ENCODE measurements at places on chromosomes 6 and 20.

GRCh38 chr6:136952714-136953260 is 30.7 kb downstream of the SLC35D3 start:
- DNase-seq, result no peak

- no peak for DNase-seq
Observed at GRCh38 chr6:12776291-12776690, 59.7 kb downstream of the PHACTR1 start.

- DNase-seq, result no peak
Observed at GRCh38 chr6:124822204-124822613, 140.0 kb upstream of the RNF217 start.

DNA sequence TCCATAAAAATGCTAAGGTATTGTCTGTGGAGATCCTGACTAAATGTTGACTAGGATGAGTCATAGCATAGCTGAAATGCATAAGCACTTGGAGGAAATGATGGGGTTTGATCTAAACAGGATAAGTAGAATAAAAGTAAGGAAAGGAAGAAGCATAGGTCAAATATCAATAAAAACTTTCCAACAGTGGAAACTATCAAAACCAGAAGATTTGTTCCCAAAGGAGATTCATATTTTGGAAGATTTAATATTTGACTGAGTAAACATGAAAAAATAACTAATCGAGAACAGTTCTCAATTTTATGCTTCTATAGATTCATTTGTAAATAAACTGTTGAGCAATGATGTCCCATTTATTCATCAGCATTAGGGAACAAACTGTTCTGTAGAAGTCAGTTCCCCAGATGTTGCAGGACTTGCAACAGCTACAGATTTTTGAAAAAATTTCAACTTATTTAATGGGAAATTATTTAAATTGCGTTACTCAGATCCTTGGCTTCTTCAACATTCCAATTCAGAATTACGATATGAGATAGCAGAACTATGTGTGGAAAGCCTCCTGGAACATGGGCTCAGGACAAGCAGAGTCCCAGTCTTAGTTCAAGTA is 133.7 kb upstream of the TBX18 start:
- DNase-seq, result no peak

DNA sequence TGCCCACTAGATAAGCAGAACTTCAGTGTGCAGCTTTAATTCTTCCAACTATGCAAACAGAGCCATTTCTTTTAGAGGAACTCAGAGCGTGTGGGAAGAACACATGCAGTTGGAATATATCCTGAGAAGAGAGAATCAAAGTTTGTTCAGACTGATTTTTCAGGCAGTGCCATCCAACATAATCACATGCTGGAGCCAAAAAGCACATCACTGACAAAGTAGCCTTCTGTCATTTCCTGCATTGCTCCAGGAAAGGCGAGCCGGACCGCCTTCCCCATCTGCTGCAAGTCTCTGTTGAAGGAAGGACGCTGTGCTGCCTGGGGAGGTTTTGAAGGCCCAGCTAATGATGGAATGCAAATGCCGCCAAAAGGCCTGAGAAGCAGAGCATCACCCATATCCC is 98.4 kb downstream of the DOK5 start:
- DNase-seq, result no peak

- DNase-seq, result no peak
Observed at GRCh38 chr20:49729780-49730179, 16.1 kb upstream of the B4GALT5 start.

GRCh38 chr6:129195643-129196042 is 312.7 kb downstream of the LAMA2 start:
- DNase-seq, result no peak

- no peak for DNase-seq
Observed at GRCh38 chr6:166398348-166398747, 15.6 kb upstream of the MPC1 start.

DNA sequence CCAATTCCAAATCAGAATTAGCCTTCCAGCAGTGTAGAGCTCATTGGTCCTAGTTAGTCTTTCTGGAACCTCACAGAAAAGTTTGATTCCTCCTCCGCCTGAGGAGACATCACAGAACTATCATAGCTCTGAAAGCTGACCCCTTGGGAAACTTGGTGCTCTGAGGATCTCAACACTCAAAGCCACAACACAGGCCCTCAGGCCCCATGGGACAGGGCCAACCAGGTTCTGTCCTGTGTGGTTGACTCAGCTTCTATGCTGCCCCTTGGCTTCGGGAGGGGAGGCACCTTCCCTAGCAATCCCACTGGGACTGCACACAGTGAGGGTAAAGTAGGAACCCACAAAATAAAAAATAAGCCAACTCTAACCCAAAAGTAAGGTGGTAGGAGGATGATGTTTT is 237.5 kb upstream of the ECI2 start:
- no peak for DNase-seq

GRCh38 chr6:14258695-14259593 is 141.4 kb downstream of the CD83 start:
- DNase-seq, result no peak

DNA sequence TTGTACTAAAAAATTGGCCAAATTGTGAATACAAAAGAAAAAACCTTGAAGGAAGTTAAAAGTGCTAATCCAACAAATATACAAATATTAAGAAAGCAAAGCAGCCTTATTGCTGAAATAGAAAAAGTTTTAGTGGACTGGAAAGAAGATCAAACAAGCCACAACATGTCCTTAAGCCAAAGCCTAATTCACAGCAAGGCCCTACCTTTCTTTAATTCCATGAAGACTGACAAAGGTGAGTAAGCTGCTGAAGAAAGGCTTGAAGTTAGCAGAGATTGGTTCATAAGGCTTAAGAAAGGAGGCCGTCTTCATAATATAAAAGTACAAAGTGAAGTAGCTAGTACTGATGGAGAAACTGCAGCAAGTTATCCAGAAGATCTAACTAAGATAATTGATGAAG is 53.5 kb downstream of the TINAG start:
- no peak for DNase-seq

DNA sequence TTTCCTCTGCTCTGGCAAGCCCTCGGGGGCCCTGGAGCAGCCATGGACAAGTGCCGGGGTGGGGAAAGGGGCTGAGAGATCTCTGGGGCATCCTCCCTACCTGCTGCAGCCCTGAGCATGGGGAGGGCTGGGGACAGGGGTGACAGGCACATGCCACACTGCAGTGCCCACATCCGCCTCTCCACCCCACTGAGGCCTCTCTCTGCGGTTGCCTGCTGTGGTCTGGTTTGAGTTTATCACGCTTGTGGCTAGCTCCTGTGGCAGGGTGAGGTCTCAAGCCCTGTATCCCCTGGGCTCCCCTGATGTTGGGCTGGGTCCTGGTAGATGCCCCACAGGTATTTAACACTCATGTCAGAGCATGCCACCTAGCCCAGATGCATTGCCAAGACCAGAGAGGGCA is 52.9 kb upstream of the MLN start:
- DNase-seq, result peak; percentile 13

GRCh38 chr6:45647341-45648261 is 269.9 kb upstream of the SUPT3H start:
- no peak for DNase-seq

- DNase-seq, result no peak
Observed at GRCh38 chr6:156351346-156351966, 425.7 kb upstream of the ARID1B start.

DNA sequence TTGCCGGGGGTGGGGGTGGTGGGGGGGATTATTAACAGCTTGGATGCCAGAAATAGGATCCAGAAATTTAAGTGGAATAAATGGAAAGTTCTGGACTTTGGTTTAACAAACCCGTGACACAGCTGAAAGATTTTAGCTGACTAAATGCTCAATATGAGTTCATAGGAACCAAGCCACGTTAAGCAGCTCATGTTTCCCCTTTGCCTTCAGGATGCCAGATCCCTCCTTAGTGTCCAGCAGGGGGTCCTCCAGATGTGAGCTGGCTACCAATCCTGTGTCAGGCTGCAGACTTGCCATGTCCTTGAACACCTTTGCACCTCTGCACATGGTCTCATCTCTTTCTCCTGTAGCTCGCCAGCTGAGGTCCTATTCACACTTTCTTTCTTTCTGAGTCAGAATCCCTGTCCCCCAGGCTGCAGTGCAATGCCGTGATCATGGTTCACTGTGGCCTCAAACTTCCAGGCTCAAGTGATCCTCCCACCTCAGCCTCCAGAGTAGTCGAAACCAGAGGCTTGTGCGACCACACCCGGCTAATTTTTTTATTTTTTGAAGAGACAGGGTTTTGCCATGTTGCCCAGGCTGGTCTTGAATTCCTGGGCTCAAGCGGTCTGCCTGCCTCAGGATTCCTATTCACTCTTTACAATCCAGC is 133.3 kb upstream of the ARMC2 start:
- DNase-seq, result no peak

DNA sequence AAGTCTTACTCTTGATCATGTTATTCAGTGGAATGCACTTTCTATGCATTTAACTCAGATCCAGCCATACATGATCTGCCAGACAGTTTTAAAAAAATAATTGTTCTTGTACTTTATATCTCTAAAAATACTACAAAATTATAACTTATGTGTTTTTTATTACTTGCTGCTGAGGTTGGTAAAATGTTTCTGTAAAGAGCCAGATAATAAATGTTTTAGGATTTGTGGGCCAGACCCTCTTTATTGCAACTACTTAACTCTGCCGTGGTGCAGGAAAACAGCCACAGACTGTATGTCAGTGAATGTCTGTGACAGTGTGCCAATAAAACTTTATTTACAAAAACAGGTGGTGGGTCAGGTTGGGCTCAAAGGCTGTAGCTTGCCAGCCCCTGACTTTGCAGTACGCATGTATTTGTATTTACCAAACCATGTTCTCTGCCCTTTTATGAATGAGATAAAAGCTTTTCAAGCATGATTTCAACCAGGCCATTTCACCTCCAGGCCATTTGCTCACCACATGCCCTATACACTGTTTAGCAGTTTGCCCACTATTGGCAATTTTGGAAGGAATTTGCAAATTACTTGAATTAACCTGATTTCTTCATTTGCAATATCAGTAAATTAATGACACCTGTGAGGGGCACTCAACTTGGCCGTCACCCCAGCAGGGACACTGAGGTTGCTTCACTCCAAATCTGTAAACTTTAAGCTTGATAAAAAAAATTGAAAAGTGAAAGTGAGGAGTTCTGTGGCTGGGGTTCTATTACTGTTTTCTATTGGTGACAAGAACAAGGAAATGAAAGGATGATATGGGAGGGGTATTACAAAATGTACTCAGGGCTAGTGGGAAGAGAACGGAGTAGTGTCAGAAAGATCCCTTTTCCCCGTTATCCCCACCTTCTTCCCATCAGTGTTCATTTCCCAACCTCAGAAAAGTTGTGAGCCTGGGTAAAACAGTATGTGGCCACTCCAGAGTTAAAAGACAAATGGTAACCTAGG is 133.4 kb downstream of the CEBPB start:
- DNase-seq, result no peak

GRCh38 chr6:56019973-56020372 is 144.6 kb upstream of the BMP5 start:
- no peak for DNase-seq

DNA sequence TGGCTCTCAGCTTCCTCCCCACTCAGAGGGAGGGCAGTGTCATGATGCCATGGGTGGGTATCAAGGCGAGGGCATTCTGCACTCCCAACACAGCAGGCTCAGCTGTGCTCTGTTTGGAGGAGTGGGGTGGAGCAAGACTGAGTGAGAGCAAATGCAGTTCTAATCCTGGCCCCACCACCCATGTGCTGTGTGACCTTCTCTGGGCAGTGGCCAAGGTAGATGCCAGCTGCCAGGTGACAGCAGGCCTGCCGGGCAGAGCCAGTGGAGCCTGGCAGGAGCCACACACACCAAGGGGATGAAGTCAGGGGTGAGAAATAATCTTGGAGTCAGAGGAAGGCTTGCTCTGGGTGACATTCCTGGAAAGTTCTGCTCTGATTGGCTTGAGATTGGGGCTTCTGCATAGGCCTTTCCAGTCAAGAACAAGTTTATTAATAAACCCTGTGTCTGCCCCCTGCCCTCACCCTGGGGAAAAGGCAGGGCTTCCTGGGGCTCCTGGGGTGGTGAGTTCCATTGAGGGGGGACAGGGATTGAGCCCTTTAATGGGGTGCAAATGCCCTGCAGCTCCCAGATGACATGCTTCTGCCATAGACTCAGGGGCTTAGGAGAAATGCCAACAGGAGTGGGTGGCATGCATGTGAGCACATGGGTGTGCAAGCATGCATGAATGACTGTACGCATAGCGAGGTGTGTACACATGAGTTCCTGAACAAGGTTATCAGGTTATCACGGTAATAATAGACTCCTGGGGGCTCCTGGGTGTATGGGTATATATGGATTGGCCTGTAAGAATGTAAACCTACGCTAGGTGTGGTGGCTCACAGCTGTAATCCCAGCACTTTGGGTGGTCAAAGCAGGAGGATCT is 134.2 kb downstream of the MRPL14 start:
- DNase-seq, result no peak

DNA sequence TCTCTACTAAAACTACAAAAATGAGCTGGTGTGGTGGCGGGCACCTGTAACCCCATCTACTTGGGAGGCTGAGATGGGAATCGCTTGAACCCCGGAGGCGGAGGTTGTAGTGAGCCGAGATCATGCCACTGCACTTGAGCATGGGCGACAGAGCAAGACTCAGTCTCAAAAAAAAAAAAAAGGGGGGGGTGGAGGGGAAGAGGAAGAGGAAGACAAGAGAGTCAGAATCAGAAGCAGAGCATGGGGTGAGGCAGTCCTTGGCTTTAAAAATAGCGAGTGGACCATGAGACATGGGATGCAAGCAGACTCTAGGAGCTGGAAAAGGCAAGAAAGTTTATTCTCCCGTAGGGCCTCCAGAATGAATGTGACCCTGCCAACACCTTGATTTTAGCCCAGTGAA is 3.9 kb upstream of the SLC9A8 start:
- DNase-seq, result no peak

DNA sequence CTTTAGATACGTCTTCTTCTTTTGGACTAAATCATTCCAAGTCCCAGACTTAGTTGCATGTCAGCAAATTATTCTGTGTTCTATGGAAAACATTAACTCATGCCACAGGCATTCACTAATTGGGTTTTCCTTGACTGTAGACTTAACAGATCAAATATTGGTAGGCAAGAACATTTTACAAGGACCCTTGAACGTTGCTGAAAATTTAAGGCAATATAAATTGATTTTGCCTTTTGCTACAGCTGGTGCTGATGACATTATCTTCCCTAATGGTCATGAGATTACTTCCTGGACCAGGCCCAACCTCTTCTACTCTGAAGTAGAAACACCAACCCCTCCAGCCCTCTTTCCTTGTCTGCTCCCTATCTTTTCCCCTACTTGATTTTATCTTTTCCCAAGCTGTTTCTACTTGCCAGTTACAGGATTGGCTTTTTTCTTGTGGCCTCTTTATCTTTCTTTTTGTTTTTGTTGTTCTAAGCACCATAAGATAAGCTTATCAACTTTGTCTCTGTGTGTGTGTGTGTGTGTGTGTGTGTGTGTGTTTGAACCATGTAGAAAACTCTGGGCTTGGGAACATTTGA is 514.0 kb upstream of the SOX4 start:
- DNase-seq, result no peak

- peak; percentile 19 for DNase-seq
Observed at GRCh38 chr6:160534050-160534696, 129.9 kb downstream of the LPA start.
